ENCODE measurements at places on chromosomes 1 and 21. TPM values are rescaled to one million over a fixed set of nuclear protein-coding genes. Genes with fewer than 3 reads are reported as not detected.

DNA sequence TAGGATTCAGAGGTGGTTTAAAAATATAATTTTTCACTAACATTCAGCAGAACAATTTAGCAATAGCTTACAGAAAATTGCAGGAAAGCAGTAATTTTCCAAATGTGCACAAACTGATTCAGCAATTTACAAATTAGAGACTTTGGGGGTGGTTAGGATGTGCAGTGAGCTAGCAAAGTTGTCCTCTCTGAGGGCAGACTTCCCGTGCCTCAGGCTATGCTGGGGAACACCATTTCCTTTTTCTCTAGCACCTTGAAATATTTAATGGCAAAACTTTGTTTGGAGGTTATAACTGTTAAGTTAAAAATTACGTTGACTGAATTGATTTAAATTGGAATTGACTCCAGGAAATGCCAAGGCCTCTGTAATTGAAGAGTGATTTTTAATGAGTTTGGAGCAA is 258.9 kb downstream of the PTBP2 start:
- no peaks in the 10 kb centered on the region for H3K36me3 ChIP-seq
- H3K27me3 ChIP-seq = peaks cover under 1% of the 10 kb centered on the region
- DNase-seq = no peak
- no peak overlapping the region for H3K27ac ChIP-seq

- no peak for DNase-seq
- no peaks in the 10 kb centered on the region for H3K36me3 ChIP-seq
- no peak overlapping the region for H3K27ac ChIP-seq
- H3K4me1 ChIP-seq = peaks cover 17% of the 10 kb centered on the region
These were observed 93.6 kb upstream of the BCAR3 start for GRCh38 chr1:93775224-93775623.

Gene PCSK9
- 0.05 TPM for total RNA-seq

Gene PPIH
- total RNA-seq = 78.7 TPM

Gene COL11A1
- total RNA-seq = not detected
